ENCODE measurements at places on chromosomes 3 and 15.

GRCh38 chr15:52317022-52317421 lies 21.4 kb upstream of the MYO5C start:
- DNase-seq, result no peak

GRCh38 chr3:62839748-62840147 lies 35.5 kb downstream of the CADPS start:
- no peak for DNase-seq

DNA sequence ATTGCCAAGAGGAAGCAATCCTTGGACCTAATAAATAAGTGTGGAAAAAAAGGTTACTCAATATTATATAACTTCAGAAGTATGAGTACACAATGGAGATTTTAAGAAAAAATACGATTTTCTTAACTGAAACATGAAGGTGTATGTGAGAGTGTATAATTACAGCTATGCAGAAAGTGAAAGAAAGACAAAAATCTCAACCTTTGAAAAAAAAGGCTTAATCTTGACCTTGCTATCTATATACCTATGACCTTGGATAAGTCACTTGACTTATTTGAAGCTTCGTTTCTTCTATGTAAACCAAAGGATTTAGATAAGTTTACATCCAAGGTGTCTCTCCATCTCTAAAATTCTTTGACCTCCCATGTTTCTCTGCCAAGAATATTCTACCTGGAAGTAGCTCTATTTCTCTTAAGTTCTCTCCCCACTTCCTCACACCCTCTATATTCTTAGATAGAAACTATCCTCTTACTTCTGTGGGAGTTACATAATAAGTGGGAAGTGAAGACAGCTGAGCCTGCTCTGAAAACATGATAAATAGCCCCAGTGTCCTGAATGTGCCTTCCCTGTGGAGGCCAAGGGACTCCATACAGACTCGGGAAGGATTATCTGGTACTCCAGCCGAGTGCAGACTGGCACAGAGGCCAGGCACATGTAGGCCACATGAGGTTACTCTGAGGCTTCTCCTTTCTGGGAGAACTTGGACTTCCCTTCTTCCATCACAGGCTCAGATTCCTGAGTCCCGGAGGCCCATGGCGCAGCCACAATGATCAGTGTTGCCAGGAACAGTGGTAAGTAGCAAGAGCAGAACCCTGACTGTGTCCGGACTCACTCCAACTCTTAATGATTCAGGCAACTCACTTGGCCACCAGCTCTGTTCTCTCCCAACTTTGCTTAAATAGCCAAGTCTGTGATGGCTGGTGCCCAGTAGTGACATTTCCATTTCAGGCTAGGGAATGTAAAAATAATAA lies 166.8 kb upstream of the COL8A1 start:
- no peak for DNase-seq

DNA sequence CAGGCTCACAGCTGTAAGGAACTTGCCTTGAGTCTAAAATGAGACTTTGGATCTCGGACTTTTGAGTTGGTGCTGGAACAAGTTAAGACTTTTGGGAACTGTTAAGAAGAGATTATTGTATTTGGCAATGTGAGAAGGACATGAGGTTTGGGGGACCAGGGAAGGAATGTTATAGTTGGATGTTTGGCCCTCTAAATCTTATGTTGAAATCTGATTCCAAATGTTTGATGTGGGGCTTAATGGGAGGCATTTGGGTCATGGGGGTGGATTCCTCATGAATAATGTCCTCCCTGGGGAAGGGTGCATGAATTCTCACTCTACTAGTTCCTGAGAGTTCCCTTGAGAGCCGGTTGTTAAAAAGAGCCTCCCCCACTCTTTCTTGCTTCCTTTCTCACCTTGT lies 18.5 kb upstream of the CHCHD6 start:
- DNase-seq, result no peak

GRCh38 chr3:156525808-156526207 lies 29.1 kb downstream of the SSR3 start:
- DNase-seq, result no peak

DNA sequence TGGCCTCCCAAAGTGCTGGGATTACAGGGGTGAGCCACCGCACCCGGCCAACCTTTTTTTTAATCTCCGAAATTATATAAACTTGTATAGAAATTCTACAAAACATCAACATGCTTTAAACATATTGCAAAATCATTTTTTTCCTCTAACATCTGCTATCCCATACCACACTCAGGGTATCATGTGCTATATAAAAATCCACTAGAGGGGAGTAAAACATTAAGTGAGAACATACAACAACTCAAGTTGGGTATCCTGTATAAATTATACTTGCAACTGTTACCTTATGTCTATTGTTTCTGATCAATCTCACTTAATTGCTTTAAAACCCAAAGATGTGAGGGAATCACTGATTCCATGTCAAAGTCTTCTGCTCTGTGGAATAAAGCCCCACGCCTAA lies 71.9 kb upstream of the FBN1 start:
- DNase-seq, result no peak
